ENCODE measurements at places on chromosomes 4 and X. TPM values are rescaled to one million over a fixed set of nuclear protein-coding genes. Genes with fewer than 3 reads are reported as not detected.

The RRH gene
- 0.28 TPM for polyA plus RNA-seq

The TLR2 gene
- 12.1 TPM for polyA plus RNA-seq

The POU4F2 gene
- polyA plus RNA-seq, result not detected

The SLC39A8 gene
- polyA plus RNA-seq, result 8.0 TPM

The PRICKLE3 gene
- 5.7 TPM for polyA plus RNA-seq

The CPE gene
- polyA plus RNA-seq, result 162 TPM

The MAMLD1 gene
- 3.8 TPM for polyA plus RNA-seq

The PAGE5 gene
- polyA plus RNA-seq, result not detected

The IRS4 gene
- polyA plus RNA-seq, result 0.12 TPM

The BEX5 gene
- polyA plus RNA-seq, result 10.4 TPM

The PIR gene
- polyA plus RNA-seq, result 6.8 TPM

The PCDH19 gene
- 1.5 TPM for polyA plus RNA-seq

The RNF128 gene
- 105 TPM for polyA plus RNA-seq

The VCX3B gene
- not detected for polyA plus RNA-seq

The CFP gene
- polyA plus RNA-seq, result 4.2 TPM

The EREG gene
- 6.8 TPM for polyA plus RNA-seq

The P2RY4 gene
- polyA plus RNA-seq, result 2.6 TPM

The PROM1 gene
- 22.5 TPM for polyA plus RNA-seq

The EGF gene
- polyA plus RNA-seq, result 28.3 TPM

The L1CAM gene
- polyA plus RNA-seq, result 22.5 TPM

The TNIP3 gene
- polyA plus RNA-seq, result 0.16 TPM

The HAND2 gene
- polyA plus RNA-seq, result 37.1 TPM

The RNF175 gene
- 1.1 TPM for polyA plus RNA-seq

The CTAG2 gene
- polyA plus RNA-seq, result not detected

The ASB9 gene
- 3.8 TPM for polyA plus RNA-seq

The IRAK1 gene
- 53.8 TPM for polyA plus RNA-seq

The LRAT gene
- 1.6 TPM for polyA plus RNA-seq

The SSX2 gene
- polyA plus RNA-seq, result not detected

The MRPS18C gene
- 40.4 TPM for polyA plus RNA-seq

The MAGEA10 gene
- polyA plus RNA-seq, result 0.06 TPM

The BRS3 gene
- polyA plus RNA-seq, result 0.03 TPM

The SLITRK4 gene
- 13.7 TPM for polyA plus RNA-seq

The DDX53 gene
- not detected for polyA plus RNA-seq

The MGAT4D gene
- not detected for polyA plus RNA-seq

The VGLL1 gene
- polyA plus RNA-seq, result not detected

The GAGE1 gene
- polyA plus RNA-seq, result not detected

The TLL1 gene
- 2.8 TPM for polyA plus RNA-seq

The ZNF718 gene
- polyA plus RNA-seq, result 5.2 TPM

The P2RY8 gene
- 1.6 TPM for polyA plus RNA-seq

The PHKA1 gene
- 0.67 TPM for polyA plus RNA-seq

The METTL14 gene
- polyA plus RNA-seq, result 43.4 TPM

The FREM3 gene
- 0.16 TPM for polyA plus RNA-seq

The SLC16A2 gene
- 7.2 TPM for polyA plus RNA-seq

The TEX13B gene
- polyA plus RNA-seq, result not detected
